HuH-7.5 (cell line): ENCODE measurements at places on chromosomes 6 and 20.
A peak's percentile ranks its signal among the peaks of the same experiment; 100 is the strongest.

GRCh38 chr20:52015155-52015554, 176.4 kb downstream of the ZFP64 start:
- no peak for DNase-seq

GRCh38 chr6:7087491-7087979, 20.2 kb upstream of the RREB1 start:
- DNase-seq: no peak

GRCh38 chr6:44201638-44202303, 15.0 kb upstream of the MYMX start:
- no peak for DNase-seq

- no peak for DNase-seq
These were observed 260.0 kb downstream of the ERMARD start for GRCh38 chr6:170011204-170012036.

DNA sequence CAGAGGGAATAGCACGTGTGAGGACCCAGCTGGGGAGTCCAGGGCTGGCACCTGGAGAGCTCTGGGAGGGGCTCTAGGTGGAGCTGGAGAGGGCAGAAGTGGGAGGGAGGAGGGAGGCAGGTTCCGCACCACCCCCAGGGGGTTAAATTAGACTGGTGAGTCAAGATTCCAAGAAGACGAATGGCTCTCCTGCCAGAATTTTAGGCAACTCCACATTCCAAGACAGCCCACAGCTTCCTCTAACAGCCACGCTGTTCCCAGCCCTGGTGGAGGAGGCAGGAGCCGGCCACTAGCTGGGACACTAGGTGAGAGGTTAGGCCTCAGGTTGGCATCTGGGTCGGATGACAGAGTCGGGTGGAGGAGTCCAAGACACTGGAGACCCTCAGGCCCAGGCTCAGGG, 60.2 kb downstream of the TFAP2C start:
- DNase-seq: no peak

GRCh38 chr6:128280960-128281359, 239.4 kb downstream of the PTPRK start:
- DNase-seq: peak; percentile 16

GRCh38 chr20:49700411-49701185, 13.1 kb downstream of the B4GALT5 start:
- DNase-seq: no peak

GRCh38 chr20:19670829-19671228, 87.2 kb upstream of the RIN2 start:
- no peak for DNase-seq

DNA sequence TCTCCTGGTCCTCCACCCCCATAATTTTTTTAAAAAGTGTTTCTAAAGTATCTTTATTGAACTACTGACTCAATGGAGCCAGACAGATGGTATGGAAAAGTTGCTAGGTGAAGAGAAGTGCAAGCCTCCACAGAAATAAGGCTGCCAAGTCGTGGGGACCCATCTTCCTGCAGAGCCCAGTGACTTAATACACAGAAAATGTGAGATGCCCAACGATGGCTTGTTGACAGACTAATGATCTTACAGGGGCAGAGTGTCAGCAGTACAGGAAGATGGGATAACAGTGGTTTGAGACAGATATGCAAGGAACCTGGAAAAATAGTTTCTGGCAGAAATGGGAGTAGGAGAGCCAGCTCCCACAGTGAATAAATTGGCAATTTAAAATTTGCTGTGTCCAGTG, 43.3 kb downstream of the FYN start:
- DNase-seq: no peak

DNA sequence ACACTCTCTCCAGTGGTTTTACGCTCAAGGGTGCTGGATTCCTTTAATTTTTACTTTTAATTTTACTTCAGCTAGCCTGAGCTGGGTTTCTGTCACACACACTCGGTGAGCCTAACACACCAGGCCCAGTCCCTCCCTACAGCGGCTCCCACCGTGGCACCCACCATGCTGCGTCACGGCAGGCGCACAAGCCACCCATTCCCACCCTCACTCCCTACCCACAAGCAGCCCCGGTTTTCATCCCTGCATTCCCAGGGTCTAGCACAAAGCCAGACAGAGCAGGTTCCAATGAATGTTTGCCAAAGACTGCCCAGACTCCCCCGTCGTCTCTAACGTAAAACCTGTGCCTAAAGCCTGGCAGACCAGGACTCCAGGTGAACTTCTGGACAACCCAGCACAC, 50.3 kb downstream of the MYH7B start:
- no peak for DNase-seq

GRCh38 chr6:1027109-1027794, 284.6 kb upstream of the FOXQ1 start:
- DNase-seq: no peak

- peak; percentile 50 for DNase-seq
These were observed 14.2 kb downstream of the TRAF3IP2 start for GRCh38 chr6:111591370-111591900.

GRCh38 chr6:146980900-146981329, 223.3 kb upstream of the STXBP5 start:
- no peak for DNase-seq

GRCh38 chr20:37939701-37940560, 37.0 kb downstream of the VSTM2L start:
- DNase-seq: no peak

GRCh38 chr6:138978229-138978628, 9.8 kb downstream of the REPS1 start:
- DNase-seq: no peak

- no peak for DNase-seq
These were observed 71.2 kb downstream of the IGF2R start for GRCh38 chr6:160040055-160040454.

DNA sequence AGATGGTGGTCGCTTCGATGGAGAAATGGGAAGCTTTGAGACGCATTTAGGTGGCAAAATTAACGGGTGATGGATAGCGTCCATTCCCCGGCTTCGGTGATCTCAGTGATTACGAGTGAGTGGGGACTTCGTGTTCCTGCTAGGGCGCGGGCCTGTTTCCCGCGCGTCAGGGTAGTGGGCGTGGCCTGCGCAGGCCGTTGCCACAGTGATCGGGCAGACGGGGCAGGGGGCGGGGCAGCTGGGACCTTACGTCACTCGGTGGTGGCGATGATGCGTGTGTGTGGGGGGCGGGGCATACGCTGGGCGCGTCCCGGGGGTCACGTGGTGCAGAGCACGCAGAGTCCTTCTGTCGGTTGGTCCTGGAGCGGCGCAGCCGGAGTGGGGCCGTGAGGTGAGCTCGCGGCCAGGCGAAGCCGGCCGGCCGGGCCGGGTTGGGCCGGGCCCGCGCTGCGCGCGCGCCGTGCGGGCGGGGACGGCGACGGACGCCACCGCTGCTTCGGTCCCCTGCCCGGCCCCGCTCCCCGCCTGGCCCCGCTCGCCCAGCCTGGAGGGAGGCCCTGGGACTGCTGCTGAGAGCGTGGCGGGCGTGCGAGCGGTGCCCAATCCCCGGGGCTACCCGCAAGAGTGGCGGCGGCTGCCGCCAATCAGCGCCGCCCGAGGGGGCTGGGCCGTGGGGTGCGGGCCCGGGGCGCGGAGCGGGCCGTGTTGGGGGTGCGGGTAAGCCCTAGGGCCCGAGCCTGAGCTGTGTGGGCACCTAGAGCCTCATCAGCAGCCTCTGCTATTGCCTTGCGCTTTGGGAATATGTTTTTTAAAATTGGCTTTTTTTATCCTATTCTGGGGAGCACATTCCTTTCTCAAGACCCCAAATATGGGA, at the start of gene PHF20:
Gene PHF20, plus strand, starts transcription at position 327 of the 874 bp plus-strand sequence. CDS start 29,508 bp downstream, outside the sequence.
- peak; percentile 99 for DNase-seq

GRCh38 chr6:128025478-128025877, 124.6 kb upstream of the THEMIS start:
- no peak for DNase-seq

- no peak for DNase-seq
These were observed 20.2 kb downstream of the SLC12A5 start for GRCh38 chr20:46049190-46049589.

DNA sequence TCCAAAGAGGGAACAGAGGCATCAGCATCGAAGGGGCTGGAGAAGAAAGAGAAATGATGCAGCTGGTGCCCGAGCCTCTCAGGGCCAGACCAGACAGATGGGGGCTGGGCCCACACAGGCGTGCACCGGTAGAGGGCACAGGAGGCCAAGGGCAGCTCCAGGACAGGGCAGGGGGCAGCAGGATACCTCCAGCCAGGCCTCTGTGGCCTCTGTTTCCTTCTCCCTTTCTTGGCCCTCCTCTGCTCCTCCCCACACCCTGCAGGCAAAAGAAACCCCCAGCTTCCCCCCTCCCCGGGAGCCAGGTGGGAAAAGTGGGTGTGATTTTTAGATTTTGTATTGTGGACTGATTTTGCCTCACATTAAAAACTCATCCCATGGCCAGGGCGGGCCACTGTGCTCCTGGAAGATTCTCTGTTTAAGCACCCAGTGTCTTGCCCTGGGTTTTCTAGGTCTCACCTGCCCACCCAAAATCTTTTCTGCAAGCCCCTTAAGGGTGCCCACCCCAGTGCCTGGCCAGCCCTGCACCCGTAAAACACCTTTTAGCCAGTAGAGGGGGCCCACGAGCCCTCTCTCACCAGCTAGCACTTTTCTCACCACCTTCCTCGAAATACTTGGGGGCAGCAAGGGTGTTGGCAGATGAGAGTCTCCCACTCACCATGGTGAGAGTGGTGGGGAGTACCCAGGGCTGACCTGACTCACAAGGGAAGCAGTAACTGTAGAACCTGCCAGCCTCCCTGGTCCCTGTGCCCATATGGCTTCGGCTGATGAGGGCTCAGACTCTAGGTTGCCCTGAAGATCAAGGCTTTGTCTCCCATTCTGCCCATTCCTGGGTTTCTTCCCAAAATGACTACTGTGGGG, 35.7 kb upstream of the ID1 start:
- no peak for DNase-seq

DNA sequence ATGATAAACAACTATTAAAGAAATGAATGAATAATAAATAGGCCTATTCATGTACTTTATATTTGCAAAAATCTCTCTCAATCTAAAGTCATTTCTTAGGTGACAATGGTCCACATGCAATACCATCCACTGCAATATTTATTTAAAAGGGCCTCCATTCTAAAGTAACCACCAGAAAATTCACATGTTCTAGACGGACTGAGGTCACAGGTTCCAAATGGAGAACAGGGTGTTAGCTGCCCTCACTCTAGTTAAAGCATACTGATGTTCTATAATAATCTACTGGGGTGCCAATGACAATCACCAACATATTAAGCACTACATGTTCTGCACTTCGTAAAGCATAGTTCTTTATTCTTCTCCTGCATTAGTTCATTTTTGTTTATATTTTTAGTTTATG, 1.2 kb downstream of the HBS1L start:
- DNase-seq: no peak

- DNase-seq: no peak
These were observed 748.6 kb downstream of the TENT5A start for GRCh38 chr6:81003894-81004293.

DNA sequence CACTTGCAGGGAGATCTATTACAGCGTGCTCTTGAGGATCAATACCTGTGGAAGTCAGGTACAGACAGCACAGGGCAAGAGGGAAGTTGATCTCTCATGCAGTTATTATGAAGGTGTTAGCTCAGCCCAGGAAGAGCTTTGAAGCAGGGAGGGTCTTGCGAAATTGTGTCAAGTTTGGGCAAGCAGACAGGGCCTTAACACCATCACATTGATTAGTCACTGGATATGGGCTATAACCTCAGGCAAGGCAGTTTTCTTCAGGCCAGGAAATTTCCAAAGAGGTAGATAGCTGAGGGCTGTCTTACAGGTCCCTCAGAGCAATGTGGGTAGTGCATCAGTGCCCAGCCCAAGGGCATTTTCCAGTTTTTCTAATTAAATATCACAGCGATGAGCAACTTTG, 643.8 kb downstream of the DHX35 start:
- no peak for DNase-seq

GRCh38 chr6:25046942-25047341, 111.2 kb upstream of the RIPOR2 start:
- no peak for DNase-seq

GRCh38 chr6:96391776-96392360, 129.7 kb upstream of the UFL1 start:
- DNase-seq: no peak

- DNase-seq: no peak
These were observed 11.5 kb downstream of the HLA-DPA1 start for GRCh38 chr6:33061987-33062386.

DNA sequence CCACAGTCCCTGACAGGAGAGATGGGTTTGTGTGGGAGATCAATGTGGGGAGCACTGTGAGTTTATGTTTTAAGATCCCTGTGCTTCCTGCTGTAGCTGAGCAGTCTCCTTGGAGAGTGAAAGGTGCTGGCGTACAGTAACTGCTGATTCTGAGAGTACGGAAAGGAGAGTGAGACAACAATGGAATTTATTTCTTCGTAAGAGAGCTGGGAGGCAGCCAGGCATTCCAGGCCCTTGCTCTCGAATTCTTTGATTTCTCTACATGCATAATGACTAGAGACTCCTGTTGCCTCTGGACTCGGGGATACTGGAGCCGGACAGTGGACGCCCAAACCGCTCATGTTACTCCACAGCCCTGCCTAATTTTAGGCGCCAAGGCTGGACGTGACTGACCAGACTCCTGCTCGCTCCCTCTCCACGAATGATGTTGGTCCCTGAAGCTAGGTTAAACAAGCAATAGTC, 131.0 kb upstream of the PHACTR1 start:
- DNase-seq: no peak

DNA sequence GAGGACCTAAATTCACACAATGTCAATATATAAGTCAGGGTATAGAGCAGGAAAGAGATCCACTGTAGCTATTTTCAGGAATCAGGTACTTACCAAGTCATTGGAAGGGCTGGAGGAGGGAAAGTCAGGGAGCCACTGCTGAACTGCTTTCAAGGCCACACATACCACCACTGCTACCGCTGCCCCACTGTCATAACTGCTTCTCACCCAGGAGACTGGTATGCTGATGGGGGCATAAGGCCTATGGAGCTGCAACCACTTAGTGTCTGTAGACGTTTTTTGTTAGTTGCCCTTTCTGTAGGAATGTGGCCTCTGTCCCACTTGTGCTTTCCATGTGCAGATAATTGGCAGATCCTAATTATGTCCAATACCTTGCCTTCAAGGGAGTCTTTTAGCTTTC, 5.4 kb downstream of the SMAP1 start:
- no peak for DNase-seq

GRCh38 chr20:52060794-52061714, 130.5 kb downstream of the ZFP64 start:
- peak; percentile 41 for DNase-seq

DNA sequence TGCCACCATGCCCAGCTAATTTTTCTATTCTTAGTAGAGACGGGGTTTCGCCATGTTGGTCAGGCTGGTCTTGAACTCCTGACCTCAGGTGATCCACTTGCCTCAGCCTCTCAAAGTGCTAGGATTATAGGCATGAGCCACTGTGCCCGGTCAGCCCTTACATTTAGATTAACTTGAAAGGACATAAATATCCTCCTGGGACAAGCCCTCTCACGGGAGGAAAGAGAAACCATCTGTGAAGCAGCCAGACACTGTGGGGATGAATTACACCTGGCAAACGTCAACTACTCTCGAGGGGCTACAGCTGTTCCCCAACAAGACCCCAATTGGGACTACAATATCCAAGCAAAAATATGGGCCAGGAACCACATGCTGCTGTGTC, 32.7 kb upstream of the SAMHD1 start:
- DNase-seq: no peak

- peak; percentile 66 for DNase-seq
These were observed 7.2 kb upstream of the PCIF1 start for GRCh38 chr20:45927071-45927878.
